ENCODE measurements at places on chromosomes 1 and 21.

GRCh38 chr21:45041984-45042663 is 32.3 kb upstream of the ADARB1 start:
- DNase-seq = no peak

DNA sequence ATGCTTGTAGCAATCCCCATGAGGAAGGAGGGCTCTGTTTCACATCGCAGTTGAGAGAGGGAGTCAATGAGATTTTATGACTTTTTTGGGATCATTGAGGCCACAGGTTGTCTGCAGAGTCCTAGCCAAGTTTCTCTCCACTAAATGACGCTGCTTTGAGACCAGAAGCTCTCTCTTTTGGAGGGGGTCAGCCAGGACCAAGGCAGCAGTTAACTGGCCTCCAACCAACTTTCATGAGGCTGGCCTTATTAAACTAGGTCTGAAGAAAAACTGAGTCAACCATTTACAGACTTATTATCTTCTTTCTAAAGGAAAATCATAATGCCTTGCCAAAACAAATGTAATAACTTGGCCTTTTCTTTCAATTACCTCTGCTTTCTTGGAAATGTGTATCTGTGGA is 8.6 kb downstream of the WLS start:
- no peak for DNase-seq

DNA sequence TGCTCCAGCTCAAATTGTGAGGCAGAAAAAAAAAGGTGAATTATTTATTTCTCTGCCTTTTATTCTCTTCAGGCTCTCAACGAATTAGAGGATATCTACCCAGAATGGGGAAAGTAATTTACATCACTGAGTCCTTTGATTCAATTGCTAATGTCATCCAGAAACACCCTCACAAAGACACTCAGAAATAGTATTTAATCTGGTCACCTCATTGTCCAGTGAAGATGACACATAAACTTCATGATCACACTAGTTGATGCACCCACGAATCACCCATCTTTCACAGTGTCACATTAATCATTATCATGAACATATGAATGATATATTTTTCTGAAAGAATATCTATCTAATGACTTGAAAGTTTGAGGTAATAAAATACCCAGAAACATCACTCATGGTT is 868.5 kb downstream of the BRINP3 start:
- no peak for DNase-seq

- DNase-seq = no peak
Observed at GRCh38 chr1:21217812-21218596, 41.3 kb upstream of the EIF4G3 start.

GRCh38 chr1:55313903-55314302 is 98.7 kb upstream of the USP24 start:
- no peak for DNase-seq

- peak; percentile 36 for DNase-seq
Observed at GRCh38 chr1:12001249-12001917, 17.9 kb upstream of the MIIP start.

DNA sequence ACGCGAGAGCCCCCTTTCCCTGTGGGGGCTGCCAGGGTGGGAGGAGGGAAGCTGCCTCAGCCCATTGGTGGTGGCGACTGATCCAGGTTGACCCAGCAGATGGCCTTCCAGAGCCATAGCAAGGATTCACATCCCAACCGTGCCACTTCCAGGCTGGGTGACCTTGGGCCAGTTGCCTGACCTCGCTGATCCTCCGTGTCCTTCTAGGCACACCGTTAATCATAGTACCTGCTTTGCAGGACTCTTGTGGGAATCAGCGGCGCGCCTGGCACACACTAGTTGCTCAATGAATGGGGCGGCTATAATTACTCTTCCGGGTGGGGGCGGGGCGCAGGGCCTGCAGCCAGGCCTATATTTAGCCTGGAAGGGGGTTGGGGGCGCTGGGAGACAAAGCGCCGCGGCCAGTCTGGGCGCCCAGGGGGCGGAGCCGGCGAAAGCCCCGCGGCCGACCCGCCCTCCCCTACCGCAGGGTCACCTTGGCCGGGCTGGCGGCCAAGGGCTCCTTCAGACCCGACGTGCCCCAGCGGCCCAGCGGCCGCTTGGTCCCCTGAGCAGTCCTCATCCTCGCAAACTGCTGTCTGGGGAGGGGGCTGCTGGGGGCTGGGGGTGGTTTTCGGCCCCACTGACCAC is 5.1 kb downstream of the HSPB7 start:
- DNase-seq = peak; percentile 75

GRCh38 chr1:203663294-203663693 is 36.7 kb downstream of the ATP2B4 start:
- peak; percentile 96 for DNase-seq

- DNase-seq = no peak
Observed at GRCh38 chr21:30831194-30831765, 1.7 kb upstream of the KRTAP7-1 start.

- no peak for DNase-seq
Observed at GRCh38 chr1:228079013-228079412, 3.5 kb upstream of the ARF1 start.

- DNase-seq = no peak
Observed at GRCh38 chr1:156276532-156276931, 6.1 kb downstream of the SMG5 start.

DNA sequence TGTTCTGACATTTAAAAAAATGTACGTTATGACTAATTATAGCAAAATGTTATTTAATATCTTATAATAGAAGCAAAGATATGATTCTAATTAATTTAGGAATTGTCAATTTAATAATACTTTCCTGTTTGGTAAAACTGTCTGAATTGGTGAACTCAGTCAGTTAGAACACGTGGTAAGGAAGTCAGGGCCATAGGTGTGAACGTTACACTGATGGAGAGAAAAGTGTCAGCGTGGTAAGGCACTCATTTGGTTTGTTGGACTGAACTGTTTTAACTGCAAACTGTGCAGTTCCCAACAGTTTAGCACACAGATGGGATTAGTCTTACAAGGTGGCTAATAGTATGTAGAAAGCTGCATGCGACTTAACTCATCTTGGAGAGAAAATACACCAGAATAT is 102.9 kb downstream of the EPB41 start:
- no peak for DNase-seq

DNA sequence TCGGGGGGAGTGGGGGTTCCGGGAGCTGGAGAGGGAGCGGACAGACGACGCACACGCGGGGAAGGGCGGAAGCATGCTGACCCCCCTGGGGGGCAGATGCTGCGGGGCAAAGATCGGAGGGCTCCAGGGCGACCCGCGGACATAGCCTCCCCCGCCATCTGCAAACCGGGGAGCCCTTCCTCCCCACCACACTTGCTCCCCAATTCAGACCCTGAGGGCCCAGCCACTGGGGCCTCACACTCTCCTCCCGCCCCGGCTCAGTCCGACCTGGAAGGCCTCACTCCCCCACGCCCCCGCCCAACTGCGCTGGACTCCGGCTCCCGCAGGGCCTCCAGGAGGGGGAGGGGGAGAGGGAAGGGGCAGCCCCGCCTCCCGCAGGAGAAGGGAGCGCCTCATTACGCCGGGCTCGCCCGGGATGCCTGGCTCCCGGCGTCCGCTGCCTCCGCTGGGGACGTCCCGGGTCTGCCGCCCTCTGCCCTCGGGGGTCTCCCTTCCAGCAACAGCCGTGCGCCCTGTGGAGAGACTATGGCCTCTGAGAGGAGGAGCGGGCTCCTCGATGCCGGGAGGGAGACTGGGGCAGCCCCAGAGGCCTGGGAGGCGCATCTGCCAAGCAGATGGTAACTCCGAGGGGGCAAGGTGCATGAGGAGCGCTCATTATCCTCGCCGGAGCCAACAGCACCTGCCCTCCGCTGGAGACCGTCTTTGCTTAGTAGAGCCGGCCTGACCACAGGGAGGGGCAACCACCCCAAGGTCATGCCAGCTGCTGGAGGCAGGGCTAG is 636 bp upstream of the CAMK2N1 start:
- DNase-seq = peak; percentile 57

DNA sequence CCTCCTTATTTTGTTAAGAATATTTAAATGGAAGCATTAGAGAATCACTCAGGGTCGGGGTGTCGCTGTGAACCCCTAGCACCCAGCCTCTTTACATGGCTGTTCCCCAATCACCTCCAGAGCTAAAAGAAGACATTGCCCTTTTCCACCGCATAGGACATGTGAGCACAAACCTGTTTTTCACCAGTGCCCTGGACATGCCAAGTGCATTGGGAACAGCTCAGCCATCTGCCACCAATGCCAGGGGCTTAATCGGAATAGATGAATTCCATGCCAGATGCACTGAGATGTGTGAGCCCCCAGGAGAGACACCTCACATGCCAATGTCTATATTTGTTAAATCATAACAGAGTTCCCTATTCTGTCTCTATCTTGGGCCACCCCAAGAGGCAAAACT is 33.3 kb downstream of the EIF2D start:
- no peak for DNase-seq

DNA sequence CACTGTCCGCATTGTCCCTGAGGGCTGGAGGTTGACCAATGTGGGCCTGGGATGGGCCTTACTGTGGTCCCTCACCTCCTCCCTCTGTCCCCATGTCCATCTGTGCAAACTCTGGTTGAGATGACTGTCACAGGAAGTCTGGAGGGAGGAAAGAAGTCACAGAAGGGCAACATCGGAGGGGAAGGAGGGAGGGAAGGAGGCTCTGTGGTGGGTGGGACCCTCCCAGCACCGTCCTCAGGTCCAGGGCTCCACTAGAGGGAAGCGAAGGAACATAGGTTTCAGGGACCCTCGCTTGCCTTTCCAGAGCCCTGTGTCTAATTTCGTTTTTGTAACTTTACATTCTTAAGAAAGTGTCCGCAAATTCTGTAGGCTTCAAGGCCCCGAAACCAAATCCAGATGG is 111.3 kb upstream of the SLC44A3 start:
- no peak for DNase-seq

DNA sequence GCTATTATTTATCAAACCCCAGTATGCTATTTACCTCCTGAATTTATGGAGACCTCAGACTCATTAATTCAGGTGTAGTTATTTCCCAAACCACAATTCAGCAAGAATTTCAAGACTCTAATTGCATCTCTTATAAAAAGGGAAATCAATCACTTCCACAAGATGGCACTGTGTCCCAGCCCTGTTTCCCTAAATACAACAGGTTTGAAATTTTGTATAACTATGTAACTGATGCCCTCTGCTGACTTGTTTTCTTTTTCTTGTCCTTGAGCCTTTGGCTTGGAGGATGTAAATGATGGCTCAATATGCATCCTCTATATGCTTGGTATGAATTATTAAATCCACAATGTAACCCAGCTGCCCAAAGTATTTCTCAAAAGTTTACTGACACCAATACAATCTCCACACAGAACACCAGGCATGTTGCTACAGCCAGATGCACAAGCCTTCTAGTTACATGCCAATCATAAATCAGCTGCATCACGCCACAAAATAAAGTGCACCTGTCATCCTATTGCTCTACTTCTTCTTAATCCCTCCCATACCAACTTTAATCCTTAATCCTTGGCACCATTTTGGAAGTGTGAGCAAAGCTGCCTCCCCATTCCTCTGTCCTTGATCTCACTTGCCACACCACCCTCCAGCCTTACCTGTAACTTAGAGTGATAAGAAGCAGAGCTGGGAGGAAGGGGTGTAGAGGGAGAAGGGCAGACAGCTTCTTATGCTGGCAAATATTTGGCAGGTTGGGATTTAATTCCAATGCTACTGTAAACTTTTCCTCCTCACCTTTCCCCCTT is 9.0 kb downstream of the C1orf105 start:
- DNase-seq = peak; percentile 79

DNA sequence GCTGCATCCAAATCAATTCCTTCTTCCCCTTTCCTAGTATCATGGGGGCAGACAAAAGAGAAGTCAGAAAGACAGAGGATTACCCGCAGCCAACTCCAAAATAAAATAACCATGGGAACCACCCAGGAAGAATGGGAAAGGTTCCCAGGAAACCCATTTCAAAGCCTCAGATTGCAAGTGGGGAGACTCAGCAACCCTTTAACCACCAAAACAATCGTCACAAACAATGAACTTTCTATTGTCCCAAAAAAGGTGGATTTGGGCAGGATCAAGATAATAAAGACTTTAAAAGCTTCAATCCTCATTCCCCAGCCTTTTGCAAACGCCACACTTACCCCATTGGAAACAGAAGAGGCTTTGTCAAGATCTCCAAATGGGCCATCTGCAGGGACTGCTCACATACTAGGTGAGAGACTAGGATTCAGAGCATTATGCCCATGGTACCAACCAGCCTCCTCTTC is 5.1 kb downstream of the TIAM1 start:
- peak; percentile 56 for DNase-seq

- DNase-seq = no peak
Observed at GRCh38 chr1:23263380-23263887, 46.1 kb upstream of the HTR1D start.

DNA sequence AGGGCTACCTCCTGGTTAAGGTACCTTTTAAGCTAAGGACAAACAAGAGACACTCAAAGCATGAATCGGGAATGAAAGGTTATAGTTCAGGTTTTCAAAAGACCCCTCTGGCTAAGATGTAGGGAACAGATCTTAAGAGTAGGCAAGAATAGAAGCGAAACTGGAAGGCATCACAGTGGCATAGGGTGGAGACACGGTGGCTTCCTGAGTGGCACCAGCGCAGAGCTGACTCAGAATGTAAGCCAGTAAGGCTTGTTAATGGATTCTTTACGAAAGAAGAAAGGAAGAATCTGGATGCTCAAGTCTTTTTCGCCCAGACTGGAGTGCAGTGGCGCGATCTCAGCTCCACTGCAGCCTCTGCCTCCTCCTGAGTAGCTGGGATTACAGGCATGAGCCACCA is 21.2 kb downstream of the PADI6 start:
- no peak for DNase-seq

DNA sequence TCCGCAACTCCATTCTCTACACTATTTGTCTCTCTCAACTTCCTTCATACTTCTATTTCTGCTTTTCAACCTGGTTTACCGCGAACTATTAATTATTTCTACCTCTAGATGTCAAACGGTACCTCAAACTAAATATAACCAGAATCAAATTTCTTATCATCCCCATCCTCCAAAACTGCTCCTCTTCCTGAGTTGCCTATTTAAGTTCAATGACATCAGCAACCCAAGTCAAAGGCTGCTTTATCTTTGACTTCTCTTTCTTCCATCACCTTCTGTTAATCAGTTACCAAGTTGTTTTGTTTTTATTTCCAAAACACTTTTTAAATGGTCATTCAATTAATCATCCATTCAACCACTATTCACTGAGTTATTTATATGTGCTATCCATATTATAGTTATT is 171.9 kb downstream of the COL24A1 start:
- DNase-seq = no peak

Data from astrocyte of the spinal cord (primary cell).